Right cardiac atrium (tissue), 5 donors: ENCODE measurements at places on chromosomes 7 and 10.

- no peak for DNase-seq
Measured at GRCh38 chr7:127532151-127532550, 53.2 kb downstream of the GCC1 start.

DNA sequence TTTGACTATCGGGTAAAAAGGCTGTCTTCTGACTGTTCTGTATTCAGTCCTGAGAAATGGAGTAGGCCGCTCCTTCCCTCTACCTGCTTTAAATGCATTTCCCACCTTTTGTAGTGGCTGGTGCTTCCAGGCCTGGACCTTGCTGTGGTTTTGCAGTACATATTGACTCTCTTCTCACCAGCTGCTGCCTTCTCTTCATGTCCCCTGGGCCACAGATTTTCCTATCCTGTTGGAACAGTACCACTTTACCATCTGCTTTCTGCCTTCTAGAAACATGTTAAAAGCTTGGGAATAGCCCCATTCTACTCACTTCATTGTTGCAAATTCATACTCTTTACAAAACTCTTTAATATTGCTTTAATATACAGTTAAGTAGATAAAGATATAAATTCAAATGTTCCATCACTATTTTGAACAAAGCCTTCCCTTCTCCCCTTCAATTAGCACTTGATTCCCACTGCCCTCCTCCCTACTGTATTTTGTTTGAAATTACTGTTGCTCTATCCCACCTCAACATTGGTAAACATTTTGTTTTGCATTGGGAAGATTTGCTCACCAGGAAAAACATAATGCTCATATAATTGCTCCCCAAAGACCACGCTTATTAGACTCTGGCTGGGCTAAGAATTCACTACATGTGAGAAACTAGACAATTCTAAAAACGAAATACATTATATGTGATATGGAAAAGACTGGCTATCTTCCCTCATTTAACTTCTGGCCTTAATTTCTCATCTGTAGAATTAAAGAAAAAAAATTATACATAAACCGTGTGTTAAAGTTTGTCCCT is 17.3 kb upstream of the SEMA3C start:
- DNase-seq, result no peak

DNA sequence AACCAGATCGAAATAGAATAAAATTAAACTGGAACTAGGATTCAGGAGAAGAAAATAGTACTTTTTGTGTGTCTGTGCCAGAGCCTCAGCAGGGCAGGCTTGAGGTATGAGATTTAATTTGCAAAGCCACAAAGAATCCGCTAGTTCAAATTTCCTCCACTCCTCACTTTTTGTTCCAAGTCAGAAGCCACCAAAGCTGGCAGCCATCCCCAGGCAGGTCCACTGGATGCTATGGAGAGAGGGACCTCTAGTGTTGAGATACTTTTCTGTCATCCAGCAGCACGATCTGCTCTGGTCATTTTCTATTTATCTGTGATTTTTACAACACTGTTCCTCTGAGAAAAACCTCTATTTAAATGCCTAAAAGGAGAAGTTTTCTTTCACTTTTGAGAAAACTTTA is 147.9 kb upstream of the FRMD4A start:
- DNase-seq, result peak; percentile 87

- no peak for DNase-seq
Measured at GRCh38 chr10:74994854-74995253, 116.6 kb upstream of the SAMD8 start.

GRCh38 chr10:6269432-6269831 is 66.7 kb downstream of the PFKFB3 start:
- DNase-seq, result no peak

DNA sequence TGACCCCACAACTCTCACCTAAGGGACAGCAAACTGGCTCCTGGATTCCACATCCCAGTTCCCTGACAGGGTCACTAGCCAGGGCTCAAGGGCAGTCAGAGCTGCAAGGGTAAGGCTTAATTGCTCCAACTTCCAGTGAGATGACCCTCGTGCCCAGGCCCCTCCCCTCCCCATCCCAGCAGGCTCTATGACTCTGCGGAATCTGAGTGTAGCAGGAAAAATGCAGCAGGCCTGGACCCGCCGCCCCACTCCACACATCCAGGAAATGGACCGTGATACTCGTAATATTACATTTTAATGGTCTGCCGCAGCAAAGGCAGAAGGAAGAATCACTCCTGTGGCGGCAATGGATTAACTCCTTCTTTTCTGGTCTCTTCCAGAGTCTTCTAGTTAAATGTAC is 91.7 kb upstream of the CHST15 start:
- DNase-seq, result no peak

GRCh38 chr10:38032886-38033285 is 22.4 kb downstream of the ZNF33A start:
- DNase-seq, result no peak

- DNase-seq, result peak; percentile 30
Measured at GRCh38 chr10:118459642-118460193, 117.6 kb upstream of the FAM204A start.

GRCh38 chr7:112654322-112655216 is 135.6 kb downstream of the TMEM168 start:
- no peak for DNase-seq

- no peak for DNase-seq
Measured at GRCh38 chr10:98357194-98357822, 57.7 kb downstream of the PYROXD2 start.

DNA sequence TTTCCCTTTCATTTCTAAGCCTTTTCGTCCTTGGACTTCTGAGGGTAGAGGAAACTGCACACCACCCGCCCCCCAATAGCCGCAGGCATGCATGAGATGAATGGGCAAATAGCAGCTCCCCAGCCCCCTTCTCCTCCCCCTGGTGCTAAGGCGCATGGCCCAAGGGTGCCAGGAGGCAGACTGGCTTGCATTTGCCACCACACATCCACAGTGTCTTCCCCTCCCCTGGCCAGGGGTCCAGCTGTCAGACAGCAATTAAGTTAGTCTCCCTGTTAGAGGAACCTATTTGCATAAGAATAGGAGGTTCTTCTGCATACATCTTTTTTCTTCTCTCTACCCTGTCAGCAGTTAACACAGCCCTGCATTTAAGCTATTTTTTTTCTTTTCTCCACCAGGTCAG is 20.2 kb downstream of the TOMM7 start:
- no peak for DNase-seq
